Glomerular endothelial cell (primary cell): ENCODE measurements at places on chromosomes 11 and 22. TPM values are rescaled to one million over a fixed set of nuclear protein-coding genes. Genes with fewer than 3 reads are reported as not detected.

DGCR6 gene
- 10.2 and 11.2 TPM in 2 replicates for total RNA-seq

KRTAP5-10 gene
- total RNA-seq, result not detected in 2 replicates

ZNF215 gene
- total RNA-seq, result 1.5 and 3.7 TPM in 2 replicates

RAB3IL1 gene
- 3.7 and 6.2 TPM in 2 replicates for total RNA-seq
